ENCODE measurements at places on chromosomes 13 and 19.

DNA sequence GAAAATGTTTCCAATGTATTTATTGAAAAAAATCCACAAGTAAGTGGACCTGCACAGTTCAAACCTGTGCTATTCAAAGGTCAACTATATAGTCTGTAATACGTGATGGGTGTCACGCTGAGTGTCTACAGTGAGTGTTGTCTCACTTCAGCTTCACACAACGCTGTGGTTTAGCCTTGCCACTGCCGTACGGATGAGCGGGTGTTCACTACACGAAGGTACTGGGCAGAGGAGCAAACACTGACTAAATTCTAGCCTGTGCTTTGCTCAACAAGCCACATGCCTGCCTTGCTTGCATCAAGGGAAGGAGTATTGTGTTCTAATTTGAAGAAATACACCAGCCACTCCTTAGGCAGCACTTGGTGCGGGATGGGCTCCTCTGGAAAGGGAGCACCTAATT is 3.4 kb upstream of the FFAR3 start:
- no peak for DNase-seq

DNA sequence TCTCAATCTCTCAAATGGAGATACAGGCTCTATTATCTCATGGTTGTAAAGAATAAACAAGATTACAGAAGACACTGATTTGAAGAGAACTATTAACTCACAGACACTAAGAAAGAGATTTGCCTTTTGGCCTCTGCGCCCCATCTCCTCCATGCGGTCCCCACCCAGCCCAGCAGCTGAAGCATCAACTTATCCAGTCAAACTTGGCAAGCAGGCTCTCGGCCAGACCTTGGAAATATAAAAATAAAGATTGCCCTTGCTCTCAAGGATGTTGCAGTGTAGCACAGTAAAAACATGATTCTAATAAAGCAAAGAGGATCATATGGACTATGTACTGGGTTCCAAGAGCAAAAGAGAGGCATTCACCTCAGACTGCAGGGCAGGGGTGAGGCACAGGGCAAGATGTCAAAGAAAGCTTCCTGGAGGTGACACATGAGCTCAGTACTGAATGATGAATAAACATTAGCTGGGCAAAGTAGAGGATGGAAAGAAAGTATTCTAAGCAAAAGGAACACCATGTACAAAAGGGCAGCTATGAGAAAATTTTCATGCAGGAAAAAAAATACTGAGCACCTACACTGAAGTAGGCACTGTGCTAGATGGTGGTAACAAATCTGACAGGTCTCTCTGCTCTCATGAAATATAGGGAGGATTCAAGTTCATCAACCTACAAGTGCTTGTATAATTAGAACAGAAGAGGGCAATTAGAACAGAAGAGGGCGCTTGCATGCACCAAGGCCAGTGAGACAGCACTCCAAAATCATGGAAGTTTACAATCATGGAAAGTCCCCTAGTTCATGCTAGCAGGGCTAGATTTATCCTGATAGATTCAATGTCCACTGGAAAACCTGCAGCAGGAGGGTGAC is 85.0 kb downstream of the SACS start:
- no peak for DNase-seq

- no peak for DNase-seq
Measured at GRCh38 chr19:17254636-17255035, 8.9 kb upstream of the NR2F6 start.

- no peak for DNase-seq
Measured at GRCh38 chr13:61094865-61095264, 320.8 kb downstream of the PCDH20 start.

DNA sequence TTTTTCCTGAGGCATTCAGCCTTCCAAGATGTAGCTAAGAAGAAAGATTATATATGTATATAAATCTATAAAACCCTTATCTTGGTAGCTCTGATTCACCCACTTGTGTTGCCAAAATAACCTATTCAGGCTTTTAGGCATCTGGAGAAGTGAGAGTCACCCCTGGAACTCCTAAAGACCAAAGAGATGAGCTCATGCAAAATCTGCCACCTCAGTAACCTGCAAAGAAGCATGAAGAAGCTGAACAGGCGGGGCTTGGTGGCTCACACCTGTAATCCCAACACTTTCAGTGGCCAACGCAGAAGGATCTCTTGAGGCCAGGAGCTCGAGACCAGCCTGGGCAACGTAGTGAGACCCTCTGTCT is 393.7 kb downstream of the FOXO1 start:
- no peak for DNase-seq

- DNase-seq = no peak
Measured at GRCh38 chr13:63517371-63517770, 2101.7 kb upstream of the PCDH20 start.

GRCh38 chr19:32767951-32768679 is 48.5 kb downstream of the TDRD12 start:
- DNase-seq = no peak
